ENCODE measurements at places on chromosomes 2 and 18. TPM values are rescaled to one million over a fixed set of nuclear protein-coding genes. Genes with fewer than 3 reads are reported as not detected.

DNA sequence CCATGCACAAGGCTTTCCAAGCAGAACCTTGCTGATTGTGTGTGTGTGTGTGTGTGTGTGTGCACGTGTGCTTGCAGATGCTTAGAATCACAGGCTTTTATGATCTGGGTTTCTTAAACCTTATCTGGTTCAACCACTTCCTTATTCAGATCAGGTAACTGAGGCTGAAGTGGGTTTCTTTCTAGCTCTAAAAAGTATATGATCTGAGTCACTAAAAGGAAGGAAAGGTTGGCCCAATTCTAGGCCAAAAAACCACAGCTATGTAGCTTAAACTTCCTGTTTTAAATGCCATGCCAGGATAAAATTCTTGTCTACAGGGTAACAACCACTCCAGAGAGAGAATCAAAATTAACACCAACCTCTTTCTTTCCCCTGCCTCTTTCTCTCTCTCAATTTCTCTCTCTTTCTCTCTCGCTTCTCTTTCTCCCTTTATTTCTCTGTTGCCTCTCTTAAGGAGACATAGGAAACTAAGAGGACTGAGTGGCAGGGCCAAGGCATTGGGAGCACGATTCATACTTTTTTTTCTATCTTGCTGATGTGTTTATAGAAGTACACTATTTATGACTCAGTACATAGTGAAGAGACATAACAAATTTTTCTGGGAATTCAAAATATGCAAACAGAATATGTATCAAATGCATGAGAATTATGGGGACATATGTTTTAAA, 140.3 kb downstream of the TRIB2 start:
- no peak overlapping the region for H3K4me3 ChIP-seq
- H3K27ac ChIP-seq, result no peak overlapping the region
- H3K4me1 ChIP-seq, result peaks cover 13% of the 10 kb centered on the region
- H3K36me3 ChIP-seq, result no peaks in the 10 kb centered on the region
- no peaks in the 10 kb centered on the region for H3K27me3 ChIP-seq

GRCh38 chr2:185921048-185921756, 182.6 kb downstream of the FSIP2 start:
- H3K4me1 ChIP-seq, result no peaks in the 10 kb centered on the region
- DNase-seq, result no peak
- no peaks in the 10 kb centered on the region for H3K27me3 ChIP-seq
- no peaks in the 10 kb centered on the region for H3K36me3 ChIP-seq
- H3K4me3 ChIP-seq, result no peak overlapping the region

DNA sequence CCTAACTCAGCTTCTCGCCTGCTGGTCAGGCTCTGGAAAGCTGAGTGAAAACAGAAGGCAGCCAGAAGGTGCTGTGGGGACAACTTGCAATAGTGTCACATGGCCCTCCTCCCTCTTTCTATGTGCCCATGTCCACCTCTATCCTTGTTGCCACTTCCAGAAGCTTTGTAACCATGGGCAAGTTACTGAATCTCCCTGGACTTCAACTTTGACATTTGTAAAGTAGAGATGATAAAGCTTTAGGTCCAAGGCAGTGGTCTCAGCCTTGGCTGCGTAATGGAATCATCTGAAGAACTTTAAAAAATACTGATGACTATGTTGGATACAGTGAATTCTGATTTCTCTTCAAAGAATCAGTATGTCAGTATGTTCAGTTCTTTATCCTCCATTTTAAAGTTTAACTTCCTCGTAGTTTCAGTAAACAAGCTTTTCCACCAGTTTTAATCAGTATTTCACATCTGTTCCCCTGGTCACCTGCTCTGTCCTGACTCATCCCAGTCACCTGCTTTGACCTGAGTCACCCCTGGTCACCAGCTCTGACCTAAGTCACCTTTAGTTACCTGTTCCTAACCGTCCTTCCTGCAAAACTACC, 245.2 kb upstream of the STON1 start:
- H3K27ac ChIP-seq, result no peak overlapping the region
- no peaks in the 10 kb centered on the region for H3K36me3 ChIP-seq
- no peak for DNase-seq
- H3K4me1 ChIP-seq, result peaks cover 6% of the 10 kb centered on the region

- no peaks in the 10 kb centered on the region for H3K36me3 ChIP-seq
- DNase-seq, result no peak
- H3K4me1 ChIP-seq, result no peaks in the 10 kb centered on the region
- H3K4me3 ChIP-seq, result no peak overlapping the region
- H3K27me3 ChIP-seq, result no peaks in the 10 kb centered on the region
These were observed 66.3 kb downstream of the RTTN start for GRCh38 chr18:70139138-70139537.

DNA sequence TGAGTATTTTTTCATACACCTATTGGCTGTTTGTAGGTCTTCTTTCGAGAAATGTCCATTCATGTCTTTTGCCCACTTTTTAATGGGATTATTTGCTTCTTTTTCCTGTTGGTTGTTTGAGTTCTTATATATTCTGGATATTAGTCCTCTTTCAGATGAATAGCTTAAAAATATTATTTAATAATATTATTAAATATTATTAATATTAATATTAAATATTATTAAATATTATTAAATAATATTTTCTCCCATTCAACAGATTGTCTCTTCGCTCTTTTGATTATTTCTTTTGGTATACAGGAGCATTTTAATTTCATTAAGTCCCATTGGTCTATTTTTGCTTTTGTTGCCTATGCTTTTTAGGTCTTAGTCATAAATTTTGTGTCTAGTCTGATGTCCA, 361.9 kb downstream of the TSN start:
- no peaks in the 10 kb centered on the region for H3K4me1 ChIP-seq
- DNase-seq, result no peak
- H3K4me3 ChIP-seq, result no peak overlapping the region

- H3K27ac ChIP-seq, result peak overlapping the region; percentile 95
- H3K27me3 ChIP-seq, result no peaks in the 10 kb centered on the region
- no peaks in the 10 kb centered on the region for H3K36me3 ChIP-seq
- peaks cover 11% of the 10 kb centered on the region for H3K4me1 ChIP-seq
- peak overlapping the region; percentile 66 for H3K4me3 ChIP-seq
These were observed 464 bp downstream of the CYBRD1 start for GRCh38 chr2:171522788-171523087.

DNA sequence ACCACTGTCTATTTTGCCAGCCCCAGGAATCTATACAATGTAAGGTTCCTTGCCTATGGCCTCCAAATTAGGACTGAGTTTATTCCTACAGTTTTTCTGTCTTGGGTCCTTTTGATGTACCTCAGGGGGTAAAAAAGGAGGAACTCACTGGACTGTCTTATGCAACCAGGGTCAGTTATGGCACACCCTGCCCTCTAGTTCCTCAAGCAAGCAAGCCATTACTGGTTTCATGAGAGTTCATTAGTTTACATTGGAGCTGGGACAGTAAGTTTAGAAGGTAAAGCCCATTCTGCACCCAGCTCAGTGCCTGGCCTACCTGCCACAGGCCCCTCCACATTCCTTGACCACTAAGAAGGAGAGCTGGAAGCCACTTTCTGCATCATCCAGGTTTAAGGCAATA, 68.7 kb upstream of the WIPF1 start:
- H3K4me1 ChIP-seq, result no peaks in the 10 kb centered on the region
- no peaks in the 10 kb centered on the region for H3K27me3 ChIP-seq
- DNase-seq, result no peak
- H3K27ac ChIP-seq, result peak overlapping the region; percentile 6

ZNF521 gene
- 46.9 TPM for total RNA-seq

GRCh38 chr2:27494284-27494943, 586 bp downstream of the FNDC4 start:
- peak; percentile 47 for DNase-seq
- no peaks in the 10 kb centered on the region for H3K36me3 ChIP-seq
- no peaks in the 10 kb centered on the region for H3K27me3 ChIP-seq
- peaks cover 11% of the 10 kb centered on the region for H3K4me1 ChIP-seq
- peak overlapping the region; percentile 66 for H3K4me3 ChIP-seq
- peak overlapping the region; percentile 49 for H3K27ac ChIP-seq

DNA sequence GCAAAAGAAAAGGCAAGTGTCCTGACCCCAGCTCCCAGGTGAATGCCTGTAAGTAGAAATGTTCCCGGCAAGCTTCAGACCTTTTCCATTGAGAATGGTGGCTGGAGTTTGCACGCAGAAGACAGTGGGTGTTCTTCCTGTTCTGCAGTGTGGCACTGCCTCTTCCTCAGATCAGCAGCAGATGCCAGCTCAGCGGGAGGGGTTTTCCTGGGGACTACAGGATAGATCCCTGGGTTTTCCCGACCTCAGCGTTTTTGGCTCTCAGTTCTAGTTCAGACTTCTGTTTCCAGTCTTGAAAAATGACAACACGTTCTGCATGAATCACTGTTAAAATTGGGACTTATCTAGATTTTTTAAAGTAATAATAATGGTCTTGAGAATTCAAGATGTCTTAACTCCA, 39.2 kb downstream of the GRHL1 start:
- H3K4me1 ChIP-seq, result peaks cover 7% of the 10 kb centered on the region
- no peaks in the 10 kb centered on the region for H3K36me3 ChIP-seq
- H3K4me3 ChIP-seq, result no peak overlapping the region

Measured in testis (tissue), 5 donors.